SJSA1 (cell line): ENCODE measurements at places on chromosomes 2 and 18. TPM values are rescaled to one million over a fixed set of nuclear protein-coding genes. Genes with fewer than 3 reads are reported as not detected.

The KCNJ13 gene
- total RNA-seq = not detected in 2 replicates

The REEP1 gene
- total RNA-seq = 0.24 and 0.78 TPM in 2 replicates

The PPP1CB gene
- total RNA-seq = 206 and 247 TPM in 2 replicates

The CNTNAP5 gene
- not detected in 2 replicates for total RNA-seq

The OR6B2 gene
- total RNA-seq = not detected in 2 replicates
